Caudate nucleus (tissue), 63 donors: ENCODE measurements at places on chromosomes 16 and 17.

- DNase-seq: no peak
Measured at GRCh38 chr16:13289515-13289914, 388.1 kb downstream of the SHISA9 start.

DNA sequence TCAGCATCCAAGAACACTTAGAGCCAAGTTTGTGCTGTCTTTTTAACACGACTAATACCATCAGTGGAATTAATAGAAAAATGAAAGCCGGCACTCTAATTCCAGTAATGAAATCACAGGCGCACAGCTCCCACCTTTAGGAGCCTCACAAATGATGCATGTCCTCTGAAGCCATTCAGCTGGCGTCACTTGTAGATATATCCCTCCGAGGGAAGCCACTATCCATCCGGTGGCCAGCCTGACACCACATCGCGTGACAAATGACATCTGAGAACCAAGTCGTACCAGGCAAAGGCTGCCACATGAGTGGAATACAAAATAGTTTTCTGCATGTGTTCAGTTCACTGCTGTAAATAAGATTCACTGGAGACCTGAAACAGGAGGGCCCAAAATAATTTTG is 205.6 kb downstream of the GRIN2A start:
- peak; percentile 33 for DNase-seq

- DNase-seq: no peak
Measured at GRCh38 chr16:85262558-85263238, 150.4 kb upstream of the CIBAR2 start.

- DNase-seq: no peak
Measured at GRCh38 chr16:81816351-81816750, 37.3 kb downstream of the PLCG2 start.

- DNase-seq: no peak
Measured at GRCh38 chr17:38596651-38597050, 9.1 kb downstream of the SRCIN1 start.

DNA sequence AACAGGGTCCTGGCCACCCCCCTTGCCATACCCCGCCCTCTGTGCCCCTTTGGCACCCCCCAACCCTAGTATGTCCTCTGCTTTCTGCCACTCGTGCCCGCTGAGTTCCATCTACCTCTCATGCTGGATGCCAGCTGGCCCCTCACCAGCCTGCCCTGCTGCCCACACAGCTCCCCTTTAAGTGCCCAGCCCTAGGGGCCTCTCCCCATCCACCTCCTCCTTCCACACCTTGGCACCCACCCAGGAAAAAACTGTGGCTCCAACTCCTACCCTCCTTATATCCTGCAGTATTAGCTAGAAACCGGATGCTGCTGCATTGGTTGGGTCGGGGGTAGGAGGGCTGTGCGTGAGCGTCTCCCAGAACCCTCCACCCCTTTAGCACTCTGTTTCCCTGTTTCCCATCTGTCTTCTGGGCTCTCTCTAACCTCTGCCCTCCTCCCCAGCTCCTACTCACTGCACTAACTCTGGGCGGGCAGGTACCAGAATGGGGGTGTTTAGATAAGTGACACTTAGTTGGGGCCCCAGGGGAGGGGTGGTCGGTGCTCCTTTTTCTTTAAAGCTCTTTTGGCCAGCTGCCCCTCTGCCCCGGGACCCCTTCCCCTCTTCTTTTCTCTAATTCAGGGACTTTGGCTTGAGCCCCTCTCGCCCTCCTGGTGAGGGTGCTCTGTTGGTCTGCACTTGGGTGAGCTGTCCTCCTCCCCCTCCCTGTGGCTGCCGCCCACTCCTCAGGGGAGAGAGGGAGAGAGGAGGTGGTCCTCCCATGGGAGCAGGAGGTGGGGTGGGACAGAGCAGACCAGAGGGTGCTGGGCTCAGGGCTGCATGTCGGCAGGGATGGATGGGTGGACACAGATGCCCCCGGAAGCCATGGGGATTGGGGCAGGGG is 9.9 kb downstream of the NR1D1 start:
- DNase-seq: no peak

DNA sequence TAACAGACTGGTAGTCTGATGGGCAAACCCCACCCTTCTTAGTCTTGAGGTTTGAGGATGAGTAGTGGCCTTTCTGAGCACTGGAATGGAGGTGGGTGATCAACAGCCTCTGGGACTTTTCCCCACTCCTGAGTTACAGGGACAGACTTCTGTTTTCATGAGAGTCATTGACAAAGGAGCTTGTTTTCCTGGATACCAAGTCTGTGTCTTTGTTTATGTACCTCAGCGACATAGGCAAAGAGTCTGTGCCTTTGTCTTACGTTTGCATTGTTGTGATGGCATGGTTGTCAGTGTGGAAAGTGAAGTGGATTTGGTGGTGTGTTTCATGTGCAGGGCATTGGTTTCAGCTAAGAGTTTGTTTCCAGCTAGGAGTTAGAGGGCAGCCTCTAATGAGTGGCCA is 17.5 kb downstream of the EPN2 start:
- DNase-seq: no peak

DNA sequence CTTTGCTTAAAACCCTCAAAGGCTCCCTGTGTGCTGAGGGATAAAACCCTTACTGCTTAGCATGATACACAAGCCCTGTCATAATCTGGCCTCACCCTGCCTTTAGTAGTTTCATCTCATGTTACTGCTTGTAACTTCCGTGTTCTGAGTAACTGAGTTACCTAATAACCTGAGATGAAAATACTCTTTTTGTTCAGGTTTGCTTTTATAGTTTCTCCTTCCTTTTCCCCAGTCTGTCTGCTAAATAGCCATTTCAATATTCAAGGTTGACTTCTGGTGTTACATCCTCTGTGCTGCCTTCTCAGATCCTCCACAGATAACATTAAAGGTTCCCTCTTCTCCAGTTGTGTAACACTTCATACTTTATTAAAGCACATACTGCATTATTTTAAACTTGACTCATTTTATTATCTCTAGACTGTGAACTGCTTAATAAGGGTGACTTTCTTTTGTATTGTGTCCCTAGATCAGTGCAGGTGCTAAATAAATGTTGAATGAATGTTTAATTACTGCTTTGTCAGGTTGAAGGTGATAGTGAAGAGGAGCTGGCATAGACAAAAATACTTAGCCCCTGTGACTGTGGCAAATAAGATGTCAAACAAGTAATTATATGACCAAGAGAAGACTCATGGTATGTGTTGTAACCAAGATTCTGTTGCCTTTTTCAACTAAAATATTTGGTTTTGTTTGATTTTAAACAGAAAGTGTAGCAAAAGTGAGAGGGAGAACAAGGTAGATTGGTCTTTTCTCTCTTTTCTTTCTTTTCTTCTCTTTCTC is 47.8 kb downstream of the NFAT5 start:
- DNase-seq: no peak

DNA sequence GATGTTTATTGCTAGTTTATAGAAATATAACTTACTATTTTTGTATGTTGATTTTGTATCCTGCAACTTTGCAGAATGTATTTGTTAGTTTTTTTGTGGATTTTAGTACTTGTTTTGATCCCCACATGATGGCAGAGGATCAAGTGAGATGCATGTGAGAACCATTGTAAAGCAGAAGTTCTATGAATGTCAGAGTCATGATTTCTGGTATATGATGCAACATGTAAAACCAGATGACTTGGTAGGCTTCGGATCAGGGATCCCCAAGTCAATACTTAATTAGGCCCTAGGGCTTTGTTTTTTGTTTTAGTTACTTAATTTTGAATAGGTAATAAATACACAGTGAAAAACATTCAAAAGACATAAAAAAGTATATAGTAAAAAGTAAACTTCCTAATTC is 45.8 kb downstream of the ESRP2 start:
- DNase-seq: no peak

DNA sequence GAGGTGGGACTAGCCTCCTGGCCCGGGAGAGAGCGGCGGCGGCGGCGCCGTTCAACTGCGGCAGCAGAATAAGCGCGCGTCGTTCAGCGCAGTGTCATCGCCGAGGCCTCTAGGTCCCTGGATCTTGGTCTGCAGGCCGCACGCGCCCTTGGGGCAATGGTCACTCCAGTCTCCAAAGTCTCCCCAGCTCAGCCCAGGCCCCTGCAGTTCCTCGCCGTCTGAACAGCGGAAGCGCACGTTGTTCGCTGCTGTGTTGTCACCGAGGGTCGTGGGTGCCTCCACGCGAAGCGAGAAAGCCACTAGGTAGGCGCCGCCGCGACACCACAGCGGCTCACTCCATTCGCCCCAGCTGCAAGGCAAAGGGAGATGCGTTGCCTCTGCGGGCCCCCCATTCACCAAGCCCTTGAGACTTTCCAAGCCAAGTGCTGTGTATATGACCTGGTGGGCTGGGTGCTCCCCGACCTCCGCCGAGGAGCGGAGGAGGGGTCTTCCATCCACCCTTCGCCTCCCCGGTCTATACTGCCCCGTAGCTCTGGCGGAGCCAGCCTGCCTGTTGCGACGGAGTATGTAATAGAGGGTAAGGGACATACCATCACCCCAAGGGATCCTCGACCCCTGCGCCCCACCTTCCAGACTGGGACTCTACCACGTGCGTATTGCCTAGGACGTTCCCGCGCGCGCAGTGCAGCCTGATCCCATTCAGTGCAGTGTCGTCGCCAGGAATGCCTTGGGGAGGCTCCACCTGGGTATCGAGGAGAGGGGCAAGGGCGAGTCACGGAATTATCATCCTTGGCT is 656 bp downstream of the VMO1 start:
- no peak for DNase-seq

DNA sequence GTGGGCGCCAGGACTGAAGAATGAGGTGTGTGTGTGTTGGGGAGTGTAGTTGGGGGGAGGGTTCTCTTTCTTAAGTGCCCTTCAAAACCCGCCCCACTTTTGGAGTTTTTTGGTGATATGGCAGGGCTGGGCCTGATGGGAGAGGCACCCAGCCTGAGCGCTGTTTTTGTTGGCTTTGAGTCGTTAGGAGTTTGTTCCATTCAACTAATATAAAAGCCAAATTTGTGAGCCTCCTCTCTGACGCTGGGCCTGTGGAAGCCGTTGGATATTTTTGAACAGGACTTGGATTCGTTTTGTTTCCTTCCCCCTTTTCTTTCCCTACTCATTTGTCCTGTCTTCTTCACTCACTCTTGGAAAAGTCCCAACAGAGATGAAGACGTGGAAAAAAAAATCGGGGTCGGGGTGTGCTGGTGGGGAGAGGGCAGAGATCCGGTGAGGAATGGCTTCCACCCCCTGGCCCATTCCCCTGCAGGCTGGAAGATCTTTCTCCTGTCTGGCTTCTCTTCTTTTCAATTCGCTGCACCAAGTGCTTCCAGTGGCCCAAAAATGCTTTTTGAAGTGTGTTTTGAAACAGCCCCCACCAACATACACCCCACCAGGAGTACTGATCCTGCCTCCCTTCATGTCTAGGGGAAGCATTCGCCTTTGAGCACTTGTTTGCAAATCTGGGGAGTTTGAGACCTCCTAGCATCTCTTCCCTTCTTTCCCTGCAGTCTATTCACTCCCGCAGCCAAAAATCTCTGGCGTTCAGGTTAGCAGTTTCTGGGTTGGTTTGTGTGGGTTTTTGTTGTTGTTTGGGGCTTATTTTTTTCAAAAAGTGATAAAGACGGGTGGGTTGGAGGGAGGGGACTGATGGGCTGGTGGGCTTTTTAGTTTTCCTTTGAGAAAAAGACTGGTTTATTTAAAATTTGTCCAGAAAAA is 2.6 kb downstream of the FZD2 start:
- no peak for DNase-seq

GRCh38 chr17:47708312-47708863 is 14.4 kb downstream of the TBKBP1 start:
- no peak for DNase-seq

GRCh38 chr17:6701719-6702118 is 11.4 kb downstream of the SLC13A5 start:
- no peak for DNase-seq

DNA sequence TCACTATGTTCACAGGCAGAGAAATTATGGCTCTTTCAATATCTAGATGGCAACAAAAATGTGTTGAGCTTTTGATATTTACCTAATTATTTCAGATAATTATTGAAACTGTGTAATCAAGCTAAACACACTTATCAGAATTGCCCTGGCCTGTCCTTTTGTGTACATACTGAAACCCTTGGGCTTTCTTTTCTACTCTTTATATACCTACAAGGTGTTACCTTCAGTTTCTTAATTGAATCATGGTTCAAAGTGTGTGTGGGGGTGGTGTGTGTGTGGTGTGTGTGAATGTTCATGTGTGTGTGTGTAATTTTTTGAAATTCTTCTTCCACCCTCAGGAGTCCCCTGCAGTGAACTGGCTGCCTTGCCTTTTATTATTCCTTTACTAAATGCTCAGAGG is 506.8 kb upstream of the SOX9 start:
- DNase-seq: no peak

- no peak for DNase-seq
Measured at GRCh38 chr17:8959312-8959918, 6.1 kb downstream of the PIK3R5 start.

GRCh38 chr16:47984669-47985068 is 171.1 kb downstream of the ABCC12 start:
- no peak for DNase-seq

- DNase-seq: peak; percentile 12
Measured at GRCh38 chr17:51617986-51618385, 357.6 kb downstream of the UTP18 start.

DNA sequence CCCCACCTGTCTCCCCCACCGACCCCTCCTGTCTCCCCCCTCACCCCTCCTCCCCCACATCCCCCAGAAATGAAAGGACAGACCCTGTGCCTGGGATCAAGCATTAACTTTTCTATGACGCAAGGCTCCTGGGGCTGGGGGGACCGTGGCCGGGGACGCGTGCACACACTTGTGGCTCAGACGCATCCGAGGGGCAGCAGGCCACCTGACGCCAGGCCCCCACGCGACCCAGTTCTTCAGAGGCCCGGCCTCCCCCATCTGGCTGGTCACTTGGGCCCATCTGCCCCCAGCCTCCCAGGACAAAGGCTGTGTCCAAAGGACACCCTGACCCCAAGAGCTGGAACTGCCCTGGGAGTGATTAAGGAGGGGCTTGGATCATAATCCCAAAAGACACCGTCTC is 14.0 kb upstream of the PVALEF start:
- DNase-seq: no peak

- no peak for DNase-seq
Measured at GRCh38 chr16:89152831-89153700, 18.5 kb upstream of the CDH15 start.

DNA sequence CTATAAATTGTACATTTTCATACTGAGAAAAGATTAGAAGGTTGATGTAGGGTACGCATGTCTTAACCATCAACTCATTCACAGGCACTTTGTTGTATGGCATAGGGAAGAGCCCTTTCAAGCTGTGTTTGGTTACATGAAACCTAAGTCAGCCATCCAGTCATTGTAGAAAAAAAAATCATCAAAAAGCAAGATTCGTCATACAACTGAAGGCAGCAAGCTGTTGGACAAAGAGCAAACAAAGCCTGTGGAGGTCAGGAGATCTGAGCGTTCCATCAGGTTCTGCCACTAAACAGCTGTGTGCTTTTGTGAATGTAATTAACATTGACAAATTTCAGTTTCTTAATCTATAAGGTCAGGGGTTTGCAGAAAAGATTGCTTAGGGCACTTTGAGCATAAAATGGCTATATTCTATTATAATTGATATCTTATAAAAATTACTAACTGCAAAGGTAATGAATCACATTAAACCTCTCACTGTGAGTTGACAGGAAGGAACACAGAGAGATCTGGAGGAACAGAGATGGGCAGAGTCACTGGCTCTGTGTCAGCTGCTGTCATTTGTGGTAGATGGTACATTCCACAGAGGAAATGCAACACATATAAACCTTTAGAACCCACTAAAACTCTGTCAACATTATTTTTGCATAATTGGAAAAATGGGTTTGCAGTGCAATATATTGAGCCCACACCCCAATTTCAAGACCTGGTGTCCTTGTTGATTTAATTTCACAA is 66.3 kb upstream of the MYOCD start:
- no peak for DNase-seq
